ENCODE measurements at places on chromosomes 16 and 17.

DNA sequence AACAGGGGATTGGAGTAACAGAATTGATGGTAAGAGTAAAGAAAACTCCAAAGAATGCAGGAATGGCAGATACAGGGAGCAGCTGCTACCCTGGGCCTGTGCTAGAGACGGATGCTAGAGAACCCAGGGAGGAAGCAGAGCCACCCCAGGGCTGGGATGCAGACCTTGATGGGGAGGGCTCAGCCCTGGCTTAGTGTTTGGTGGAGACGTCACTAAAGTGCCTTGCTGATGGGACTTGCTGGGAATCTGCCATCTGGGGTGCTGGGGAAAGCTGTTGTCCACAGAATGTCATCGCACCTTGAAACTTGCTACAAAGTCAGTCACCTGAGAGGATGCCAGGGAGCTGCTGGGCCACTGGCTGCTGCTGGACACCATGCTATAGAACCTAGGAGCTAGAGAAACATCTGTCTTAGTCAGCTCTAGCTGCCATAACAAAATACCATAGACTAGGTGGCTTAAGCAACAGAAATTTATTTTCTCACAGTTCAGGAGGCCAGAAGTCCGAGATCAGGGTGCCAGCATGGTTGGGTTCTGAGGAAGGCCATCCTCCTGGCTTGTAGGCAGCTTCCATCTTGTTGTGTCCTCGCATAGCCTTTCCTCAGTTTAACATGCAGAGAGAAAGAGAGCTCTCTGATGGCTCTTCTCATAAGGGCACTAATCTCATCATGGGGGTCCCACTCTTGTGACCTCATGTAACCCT, 15.3 kb downstream of the MT1X start:
- no peak for DNase-seq

DNA sequence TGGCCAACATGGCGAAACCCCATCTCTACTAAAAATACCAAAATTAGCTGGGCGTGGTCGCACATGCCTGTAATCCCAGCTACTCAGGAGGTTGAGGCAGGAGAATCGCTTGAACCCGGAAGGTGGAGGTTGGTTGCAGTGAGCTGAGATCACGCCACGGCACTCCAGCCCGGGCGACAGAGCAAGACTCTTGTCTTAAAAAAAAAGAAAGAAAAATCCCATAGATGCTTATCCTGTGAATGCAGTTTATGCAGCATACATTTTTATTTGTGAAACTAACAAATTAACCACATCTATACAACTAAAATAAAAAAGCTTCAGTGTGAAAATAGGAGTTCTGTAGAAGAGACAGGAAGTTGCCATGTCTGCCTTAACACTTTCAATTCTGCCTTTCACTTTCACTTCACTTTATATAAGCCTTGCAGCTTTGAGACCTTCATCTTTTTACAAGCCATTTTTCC, 7.1 kb downstream of the IGSF6 start:
- DNase-seq, result no peak

- DNase-seq, result no peak
Observed at GRCh38 chr16:73537921-73538320, 490.0 kb upstream of the ZFHX3 start.

DNA sequence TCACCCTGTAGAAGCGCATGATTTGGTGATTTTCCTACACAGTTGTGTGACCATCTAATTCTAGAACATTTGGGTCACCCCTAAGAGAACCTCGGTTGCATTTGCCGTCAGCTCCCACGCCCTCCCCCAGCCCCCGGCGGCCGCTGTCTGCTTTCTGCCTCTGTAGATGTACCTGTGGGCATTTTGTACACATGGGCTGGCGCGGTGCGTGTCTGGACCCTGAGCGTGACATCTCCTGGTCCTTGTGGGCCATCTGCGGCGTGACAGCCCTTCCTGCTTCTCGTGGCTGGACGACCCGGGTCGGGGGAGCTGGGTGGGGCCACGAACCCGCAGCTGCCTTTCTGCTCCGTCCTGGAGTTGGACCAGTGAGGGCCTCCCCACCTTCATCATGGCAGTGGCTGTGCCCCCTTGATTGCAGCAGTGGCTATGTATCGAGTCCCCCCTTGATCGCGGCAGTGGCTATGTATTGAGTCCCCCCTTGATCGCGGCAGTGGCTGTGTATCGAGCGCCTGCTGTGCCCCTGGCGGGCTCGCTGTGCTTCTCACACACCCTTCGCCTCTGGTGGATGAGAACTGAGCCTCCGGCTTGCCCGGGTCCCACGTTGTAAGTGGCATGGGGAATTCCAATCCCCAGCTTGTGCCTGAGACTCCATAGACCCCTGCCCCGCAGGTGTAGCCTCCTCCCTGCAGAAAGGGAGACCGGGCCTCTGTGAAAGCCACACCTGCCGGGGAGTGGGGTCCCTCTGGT, 24.1 kb downstream of the GSE1 start:
- no peak for DNase-seq

DNA sequence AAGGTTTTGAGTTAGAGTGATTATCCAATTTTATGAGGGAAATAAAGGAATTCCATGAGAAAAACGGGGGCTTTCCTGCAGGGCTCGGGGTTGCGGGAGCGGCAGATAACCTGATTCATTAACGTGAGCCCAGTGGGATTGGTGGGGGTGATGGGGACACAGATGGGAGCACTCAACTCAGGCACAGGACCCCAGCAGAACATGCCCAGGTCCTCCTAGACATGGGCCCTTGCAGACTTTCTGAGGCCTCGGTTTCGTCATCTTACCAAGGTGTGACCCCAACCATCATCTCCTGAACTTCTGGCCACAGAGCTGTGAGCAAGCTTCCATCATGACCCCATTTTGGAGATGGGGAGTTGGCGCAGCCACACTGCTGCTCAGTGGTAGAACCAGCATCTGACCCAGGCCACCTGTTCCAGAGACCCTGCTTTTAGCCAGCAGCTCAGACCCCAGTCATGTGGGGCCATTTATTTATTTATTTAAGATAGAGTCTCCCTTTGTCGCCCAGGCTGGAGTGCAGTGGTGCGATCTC, 22.3 kb downstream of the CARHSP1 start:
- DNase-seq, result no peak

DNA sequence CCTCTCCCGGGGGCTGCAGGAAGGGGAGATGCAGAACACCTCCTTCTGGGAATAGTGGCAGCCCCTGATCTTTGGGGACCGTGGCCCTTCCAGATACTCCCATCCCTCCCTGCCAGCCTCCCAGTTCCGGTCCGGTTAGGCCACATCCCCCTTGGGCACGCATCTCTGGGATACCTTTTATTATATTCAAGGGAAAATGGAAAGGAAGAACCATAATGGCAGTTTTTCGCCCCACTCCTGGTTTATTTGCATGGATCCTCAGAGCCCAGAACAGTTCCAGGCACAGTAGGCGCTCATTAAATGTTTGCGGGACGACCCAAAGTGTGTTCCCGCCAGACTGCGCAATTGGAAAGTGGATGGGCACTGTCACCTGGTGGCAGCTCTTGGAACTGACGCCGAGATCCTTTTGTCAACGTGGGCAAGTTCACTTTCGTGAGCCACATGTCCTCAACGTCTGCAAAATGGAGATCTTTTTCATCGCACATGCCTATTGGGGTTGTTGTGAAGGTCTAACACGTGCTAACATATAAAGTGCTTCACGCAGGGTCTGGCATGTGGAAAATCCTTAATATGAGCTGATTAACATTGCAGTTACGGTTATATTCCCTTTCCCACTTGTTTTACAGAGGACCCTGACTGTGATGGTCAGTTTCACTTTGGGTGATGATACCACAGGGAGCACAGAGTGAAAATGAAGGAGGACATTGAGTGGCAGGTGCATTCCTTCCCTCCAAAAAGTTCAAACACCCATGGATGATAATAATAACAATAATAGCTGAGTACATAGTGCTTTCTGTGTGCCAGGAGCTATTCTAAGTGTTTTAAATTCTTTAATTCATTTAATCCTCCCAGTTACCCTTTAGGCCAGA, 1.7 kb upstream of the GPRC5B start:
- peak; percentile 80 for DNase-seq

- peak; percentile 90 for DNase-seq
Observed at GRCh38 chr16:46853713-46854443, 22.9 kb upstream of the C16orf87 start.

GRCh38 chr16:18018376-18018775, 318.2 kb downstream of the NPIPA8 start:
- DNase-seq, result no peak

GRCh38 chr16:31213877-31214707, at the start of gene TRIM72:
Gene TRIM72 (plus strand): TSS chr16:31214119. CDS start chr16:31214739, 620 bp downstream.
- DNase-seq, result no peak

GRCh38 chr17:81128774-81129173, 36.5 kb upstream of the PVALEF start:
- DNase-seq, result no peak

DNA sequence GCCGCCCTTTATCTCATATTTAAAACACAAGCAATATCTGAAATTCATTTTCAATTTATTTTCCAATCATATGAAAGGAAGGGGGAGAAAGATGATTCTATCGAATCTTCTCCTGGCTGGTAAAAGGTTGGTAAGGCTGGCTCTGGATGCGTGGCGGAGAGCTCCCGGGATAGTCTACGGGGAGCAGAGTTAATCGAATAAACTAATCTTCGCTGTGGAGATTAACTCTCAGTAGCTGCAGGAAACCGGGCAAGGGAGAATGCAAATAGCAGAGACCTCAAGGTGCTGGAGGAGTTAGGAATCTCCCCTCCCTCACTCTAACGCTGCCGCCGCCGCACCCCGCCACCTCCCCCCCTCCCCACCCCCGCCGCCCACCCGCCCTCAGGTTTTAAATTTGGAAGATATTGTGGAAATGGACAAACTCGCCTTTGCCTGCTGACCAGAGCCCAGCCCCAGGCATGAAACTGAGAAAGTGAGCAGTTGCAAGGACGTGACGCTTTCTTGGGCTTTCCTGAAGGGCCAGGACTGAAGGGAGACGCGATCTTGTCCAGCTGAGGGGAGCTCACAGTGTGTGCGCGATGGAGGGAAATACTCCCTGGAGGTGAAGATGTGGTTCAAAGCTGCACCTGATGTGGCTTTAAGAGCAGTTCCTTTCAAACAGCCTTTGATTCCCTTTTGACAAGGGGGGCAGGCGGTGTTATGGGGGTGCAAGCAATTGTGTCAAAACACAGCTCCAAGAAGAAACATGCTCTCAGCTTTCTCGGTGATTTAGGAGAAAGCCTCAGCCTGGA, 308.2 kb upstream of the IRX3 start:
- no peak for DNase-seq

DNA sequence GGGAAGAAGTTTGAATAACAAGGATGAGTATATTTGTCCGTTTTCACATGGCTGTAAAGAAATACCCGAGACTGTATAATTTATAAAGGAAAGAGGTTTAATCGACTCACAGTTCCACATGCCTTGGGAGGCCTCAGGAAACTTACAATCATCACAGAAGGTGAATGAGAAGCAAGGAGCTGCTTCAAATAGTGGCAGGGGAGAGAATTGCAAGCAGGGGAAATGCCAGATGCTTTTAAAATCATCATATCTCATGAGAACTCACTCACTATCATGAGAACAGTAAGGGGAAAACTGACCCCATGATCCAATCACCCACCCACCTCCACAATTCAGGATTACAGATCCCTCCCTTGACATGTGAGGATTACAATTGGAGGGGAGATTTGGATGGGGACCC, 212.8 kb upstream of the CDH8 start:
- DNase-seq, result no peak

GRCh38 chr17:82545071-82545462, 25.5 kb downstream of the FOXK2 start:
- DNase-seq, result no peak

DNA sequence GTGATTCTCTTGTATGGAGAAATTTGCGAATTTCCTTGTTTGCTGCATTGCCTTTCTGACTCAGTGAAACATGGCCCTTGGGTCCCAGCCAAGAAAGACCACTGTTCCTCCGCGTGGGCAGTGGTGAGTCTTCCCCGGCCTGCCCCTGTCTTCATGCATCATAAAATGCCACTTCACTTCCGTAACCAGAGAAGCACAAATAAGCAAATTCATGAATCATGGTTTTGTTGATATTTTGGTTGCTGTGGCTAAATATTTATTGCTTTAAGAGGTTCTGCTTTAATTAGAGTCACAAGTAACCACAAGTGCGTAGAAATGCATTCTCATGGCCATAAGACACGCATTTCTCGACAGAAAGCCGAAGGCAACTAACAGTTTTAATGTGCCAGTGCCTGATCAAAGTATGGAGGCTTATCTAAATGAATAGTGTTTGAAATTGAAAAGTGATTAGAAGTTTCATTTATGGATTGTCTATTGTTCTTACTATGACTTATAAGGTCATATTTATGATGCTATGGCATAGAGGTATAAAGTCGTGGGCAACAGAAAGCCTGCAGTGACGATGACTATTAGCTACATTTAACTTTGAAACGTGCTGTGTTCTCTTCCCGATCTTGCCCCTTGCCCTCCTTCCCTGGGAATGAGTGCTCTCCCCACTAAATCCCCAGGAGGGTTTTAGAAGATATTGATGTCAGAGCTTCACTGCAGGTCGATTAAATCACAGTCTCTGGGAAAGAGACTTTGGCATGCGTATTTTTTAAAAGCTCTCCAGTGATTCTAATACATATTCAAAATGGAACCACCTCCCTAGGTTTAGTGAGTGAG, 76.0 kb downstream of the WIPI1 start:
- peak; percentile 79 for DNase-seq

DNA sequence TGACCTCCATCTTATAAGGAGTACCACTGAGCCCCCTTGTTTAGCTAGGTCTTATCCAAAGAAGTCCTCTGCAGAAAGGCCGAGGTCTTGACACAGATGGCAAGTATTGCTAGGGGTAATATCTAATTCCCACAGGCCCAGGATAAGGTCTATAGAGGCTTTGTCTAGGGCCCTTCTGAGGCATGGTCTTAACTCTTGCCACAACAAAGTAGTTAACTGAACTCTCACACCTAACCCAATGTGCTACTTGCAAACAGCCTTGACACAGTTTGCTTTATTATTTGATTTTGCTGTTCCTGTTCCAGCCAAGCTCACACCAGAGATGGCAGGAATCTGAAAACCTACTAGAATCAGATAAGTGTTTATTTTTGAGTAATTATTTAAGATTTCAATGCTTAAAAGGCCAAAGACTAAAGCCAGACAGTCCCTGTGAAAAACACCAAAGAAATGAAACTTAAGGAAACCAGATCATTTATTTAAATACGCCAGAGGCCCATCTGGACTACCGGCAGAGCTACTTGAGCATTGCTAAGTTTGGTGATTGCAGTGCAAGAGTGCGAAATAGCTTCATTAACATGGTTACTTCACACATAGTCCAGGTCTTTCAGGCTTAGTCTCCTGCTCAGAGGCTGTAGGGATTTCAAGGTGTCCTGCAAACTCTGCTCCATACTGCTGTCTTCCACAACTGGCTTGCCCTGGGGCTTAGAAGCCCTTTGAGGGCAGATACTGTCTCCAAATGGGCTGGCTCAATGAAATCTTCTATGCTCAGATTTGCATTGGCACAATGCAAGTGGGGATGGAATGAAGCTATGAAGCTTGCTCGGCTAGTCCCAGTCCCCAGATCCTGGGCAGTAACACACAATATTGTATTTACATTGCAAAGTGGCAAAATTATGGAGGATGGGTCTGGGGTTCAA, 28.5 kb upstream of the SUPT4H1 start:
- no peak for DNase-seq

- DNase-seq, result no peak
Observed at GRCh38 chr17:74404218-74404617, 27.7 kb upstream of the GPRC5C start.

- DNase-seq, result no peak
Observed at GRCh38 chr16:85448557-85449190, 164.4 kb upstream of the GSE1 start.
